Right lobe of liver (tissue), 6 donors: ENCODE measurements at places on chromosomes 11 and 22. TPM values are rescaled to one million over a fixed set of nuclear protein-coding genes. Genes with fewer than 3 reads are reported as not detected.

B4GAT1 gene
- 20.8 TPM for total RNA-seq

MFRP gene
- total RNA-seq: not detected

INS gene
- not detected for total RNA-seq

OTOG gene
- total RNA-seq: not detected

PITPNM1 gene
- 8.6 TPM for total RNA-seq

GLYATL1 gene
- 425 TPM for total RNA-seq

PRG3 gene
- total RNA-seq: not detected

ASPHD2 gene
- 0.38 TPM for total RNA-seq

GAS2L1 gene
- 11.6 TPM for total RNA-seq

NAP1L4 gene
- total RNA-seq: 74.8 TPM

USP2 gene
- 10.3 TPM for total RNA-seq

ALDH3B1 gene
- 2.3 TPM for total RNA-seq

HSPA8 gene
- 864 TPM for total RNA-seq

CAPN5 gene
- total RNA-seq: 66.7 TPM

LINC01488 gene
- 1.1 TPM for total RNA-seq

SCN3B gene
- total RNA-seq: 0.12 TPM

PRAME gene
- total RNA-seq: not detected

SLC29A2 gene
- total RNA-seq: 0.35 TPM

DDTL gene
- total RNA-seq: not detected

C22orf42 gene
- not detected for total RNA-seq

HBE1 gene
- total RNA-seq: not detected

KCNQ1 gene
- 1.7 TPM for total RNA-seq

P4HA3 gene
- total RNA-seq: 0.12 TPM

SOX6 gene
- 9.3 TPM for total RNA-seq

PHETA2 gene
- total RNA-seq: 0.51 TPM

CCDC157 gene
- 1.1 TPM for total RNA-seq

C11orf86 gene
- not detected for total RNA-seq

RASD2 gene
- not detected for total RNA-seq

CALCB gene
- not detected for total RNA-seq

ZNRD2 gene
- total RNA-seq: 18.7 TPM

RBMXL2 gene
- total RNA-seq: not detected

SYT12 gene
- total RNA-seq: 1.8 TPM

HPX gene
- total RNA-seq: 3,555 TPM

CEND1 gene
- total RNA-seq: not detected

CSNK2A3 gene
- total RNA-seq: 0.49 TPM

APOL1 gene
- 85.1 TPM for total RNA-seq

CRYBA4 gene
- not detected for total RNA-seq

ARRB1 gene
- total RNA-seq: 8.6 TPM

CARD10 gene
- 12.0 TPM for total RNA-seq
